ENCODE measurements at places on chromosomes 7 and 10.

DNA sequence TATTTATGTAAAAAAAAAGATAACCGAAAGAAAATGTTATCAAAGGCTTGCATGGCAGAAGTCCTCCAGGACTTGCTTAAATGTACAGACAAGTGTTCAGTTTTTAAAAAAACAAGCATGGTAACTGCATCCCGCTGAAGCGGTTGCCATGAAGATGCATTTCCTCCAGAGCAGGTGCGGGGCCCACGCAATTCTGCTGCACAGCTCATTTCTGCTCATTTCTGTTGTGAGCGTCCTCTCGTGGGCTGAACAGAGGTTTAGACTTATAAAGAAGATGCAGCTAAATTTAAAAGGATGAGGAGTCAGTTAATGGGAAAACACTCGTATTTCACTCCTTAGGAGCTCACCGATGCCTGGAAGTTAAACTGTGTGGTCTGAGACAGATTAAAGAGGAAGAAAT is 247.6 kb downstream of the DNAJB6 start:
- DNase-seq = no peak

DNA sequence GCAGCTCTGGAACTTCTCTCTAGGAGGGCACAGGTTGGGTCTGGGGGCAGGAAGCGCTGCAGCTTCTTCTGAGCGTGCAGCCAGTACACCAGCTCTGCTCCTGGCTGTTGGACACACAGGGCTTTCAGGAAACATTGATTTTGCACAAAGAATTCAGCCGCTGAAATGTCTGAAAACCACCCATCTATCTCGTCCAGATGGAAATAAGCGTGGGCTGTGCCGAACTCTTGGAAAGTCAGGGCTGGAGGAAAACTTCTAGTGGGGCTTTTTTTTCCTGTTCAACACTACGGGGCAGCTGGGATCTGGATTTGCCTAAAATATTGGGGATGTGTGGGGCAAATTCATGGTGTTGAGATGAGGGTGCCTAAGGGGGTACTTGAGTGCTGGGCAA is 31.2 kb downstream of the PALD1 start:
- DNase-seq = no peak

DNA sequence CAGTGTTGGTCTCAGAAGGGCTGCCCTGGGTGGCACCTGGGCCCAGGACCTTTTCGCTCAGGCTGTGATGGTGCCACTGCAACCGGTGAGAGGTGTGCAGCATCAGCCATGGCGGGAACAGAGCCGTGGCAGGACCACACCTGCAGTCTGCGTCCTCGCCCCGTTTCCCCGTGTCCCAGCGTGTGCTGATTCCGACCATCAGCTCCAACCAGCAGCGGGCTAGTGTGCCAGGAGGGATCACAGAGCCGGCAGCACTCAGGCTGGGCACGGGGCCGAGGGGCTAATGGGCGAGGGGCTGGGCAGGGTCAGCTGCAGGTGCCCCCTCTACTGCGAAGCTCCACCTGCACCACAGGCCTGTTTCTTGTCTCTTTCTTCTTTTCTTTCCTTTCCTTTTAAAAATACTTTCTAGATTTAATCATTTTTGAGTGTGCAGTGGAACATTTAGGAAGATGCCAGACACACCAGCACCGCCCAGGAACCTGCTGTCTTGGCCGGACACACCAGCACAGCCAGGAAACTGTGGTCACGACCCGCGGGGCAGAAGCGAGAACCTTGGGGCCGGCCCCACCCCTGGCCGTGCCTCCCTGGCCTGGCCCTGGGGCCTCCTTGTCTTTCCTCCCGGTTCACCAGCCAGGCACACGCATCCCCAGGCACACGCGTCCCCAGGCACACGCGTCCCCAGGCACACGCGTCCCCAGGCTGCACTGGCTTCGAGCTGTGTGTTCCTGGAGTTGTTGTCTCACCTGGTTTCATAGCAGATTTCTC is 34.6 kb downstream of the ADGRA1 start:
- DNase-seq = no peak

DNA sequence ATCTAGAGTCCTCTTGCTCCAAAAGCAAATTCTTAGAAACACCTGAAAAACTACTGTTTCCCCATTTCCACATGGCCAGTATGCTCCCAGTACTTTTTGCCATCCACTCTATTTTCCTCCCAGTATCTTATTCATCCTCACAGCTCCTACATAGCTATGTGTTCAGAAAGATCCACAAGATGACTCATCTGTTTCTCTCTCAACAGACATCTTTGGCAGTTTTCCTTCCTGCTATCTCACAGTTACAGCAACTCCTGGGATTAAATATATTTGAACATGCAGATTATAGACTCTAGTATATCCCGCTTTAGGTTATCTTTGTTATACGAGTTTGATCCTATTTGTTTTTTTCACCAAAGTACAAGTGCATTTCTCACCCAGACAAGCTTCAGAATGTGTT is 675.6 kb upstream of the POT1 start:
- DNase-seq = no peak
